ENCODE measurements at places on chromosomes 4 and X. TPM values are rescaled to one million over a fixed set of nuclear protein-coding genes. Genes with fewer than 3 reads are reported as not detected.

Gene CSAG3
- total RNA-seq = not detected

Gene TMA16
- 31.9 TPM for total RNA-seq

Gene MAP7D2
- total RNA-seq = 1.3 TPM

Gene GAGE13
- not detected for total RNA-seq

- H3K27ac ChIP-seq = no peak overlapping the region
- H3K27me3 ChIP-seq = no peaks in the 10 kb centered on the region
- H3K4me1 ChIP-seq = no peaks in the 10 kb centered on the region
- no peak overlapping the region for H3K4me3 ChIP-seq
- no peak for DNase-seq
These were observed 519.1 kb downstream of the IQCM start for GRCh38 chr4:149296503-149296902.

DNA sequence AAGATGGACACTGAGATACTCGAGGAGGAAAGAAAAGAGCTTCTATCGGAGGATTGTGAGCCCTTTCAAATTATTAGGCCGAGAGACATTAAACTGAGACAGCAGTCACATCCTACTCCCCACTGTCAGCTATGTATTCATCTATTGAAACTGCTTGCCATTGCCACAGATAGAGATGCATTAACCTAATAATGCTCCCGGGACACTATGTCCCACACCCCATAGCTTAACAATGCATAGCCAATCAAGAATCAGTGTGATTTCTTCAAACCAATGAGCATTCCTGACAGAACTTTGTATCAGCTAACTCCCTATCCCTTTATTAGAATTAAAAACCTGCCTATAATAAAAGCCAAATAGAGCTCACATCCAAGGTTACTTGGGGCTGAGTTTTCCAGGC is 118.1 kb upstream of the NEIL3 start:
- no peak overlapping the region for H3K27ac ChIP-seq
- no peak overlapping the region for H3K4me3 ChIP-seq
- H3K36me3 ChIP-seq = no peaks in the 10 kb centered on the region
- DNase-seq = no peak
- H3K27me3 ChIP-seq = no peaks in the 10 kb centered on the region

DNA sequence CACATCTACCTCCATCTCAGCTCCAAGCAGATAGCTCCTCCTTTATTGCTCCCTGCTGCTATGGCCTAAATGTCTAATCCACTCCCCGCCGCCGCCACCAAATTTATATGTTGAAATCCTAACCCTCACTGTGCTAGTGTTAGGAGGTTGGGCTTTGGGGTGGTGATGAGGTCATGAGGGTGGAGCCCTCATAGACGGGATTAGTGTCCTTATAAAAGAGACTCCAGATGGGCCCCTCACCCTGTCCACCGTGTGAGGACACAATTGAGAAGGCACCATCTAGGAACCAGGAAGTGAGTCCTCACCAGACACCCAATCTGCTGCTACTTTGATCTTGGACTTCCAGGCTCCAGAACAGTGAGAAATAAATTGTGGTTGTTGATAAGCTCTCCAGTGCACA is 13.6 kb upstream of the TBC1D14 start:
- no peaks in the 10 kb centered on the region for H3K36me3 ChIP-seq
- no peak for DNase-seq
- no peak overlapping the region for H3K4me3 ChIP-seq
- no peaks in the 10 kb centered on the region for H3K4me1 ChIP-seq
- H3K27me3 ChIP-seq = no peaks in the 10 kb centered on the region

DNA sequence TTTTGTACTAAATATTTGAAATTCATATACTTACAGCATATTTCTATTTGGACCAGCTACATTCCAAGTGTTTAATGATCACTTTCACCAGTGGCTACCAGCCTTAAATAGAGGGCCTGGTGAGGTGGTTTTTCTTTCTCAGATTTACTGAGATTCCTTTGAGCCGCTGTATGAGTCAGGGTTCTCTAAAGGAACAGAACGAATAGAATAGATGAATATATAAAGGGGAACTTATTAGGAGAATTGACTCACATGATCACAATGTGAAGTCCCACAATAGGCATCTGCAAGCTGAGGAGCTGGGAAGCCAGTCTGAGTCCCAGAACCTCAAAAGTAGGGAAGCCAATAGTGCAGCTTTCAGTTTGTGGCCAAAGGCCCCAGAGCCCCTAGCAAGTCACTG is 146.2 kb upstream of the TLL1 start:
- no peaks in the 10 kb centered on the region for H3K27me3 ChIP-seq
- no peak for DNase-seq
- no peaks in the 10 kb centered on the region for H3K36me3 ChIP-seq

DNA sequence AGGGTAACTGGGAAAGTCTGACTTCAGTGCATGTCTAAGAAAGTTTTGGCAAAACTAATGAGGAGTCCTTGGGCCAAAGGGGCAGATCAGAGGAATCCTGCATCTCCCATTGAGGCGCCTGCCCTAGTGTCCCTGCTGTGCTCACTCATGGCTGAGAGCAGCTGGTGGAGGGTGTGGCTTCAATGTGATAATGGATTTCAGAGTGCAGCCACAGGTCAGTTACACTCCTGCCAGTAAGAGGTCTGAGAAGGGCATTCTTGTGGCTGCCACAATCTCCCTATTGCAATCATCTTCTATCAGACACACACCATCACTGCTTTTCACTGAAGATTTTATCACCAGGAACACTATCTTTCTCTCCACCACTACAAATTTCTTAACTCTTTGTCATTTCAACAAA is 457.1 kb downstream of the MID1IP1 start:
- no peak overlapping the region for H3K4me3 ChIP-seq
- H3K27me3 ChIP-seq = no peaks in the 10 kb centered on the region
- no peak for DNase-seq
- no peaks in the 10 kb centered on the region for H3K4me1 ChIP-seq

- H3K36me3 ChIP-seq = no peaks in the 10 kb centered on the region
- H3K27ac ChIP-seq = no peak overlapping the region
- DNase-seq = no peak
- H3K27me3 ChIP-seq = no peaks in the 10 kb centered on the region
These were observed 606.0 kb downstream of the BCOR start for GRCh38 chrX:39491548-39492297.

DNA sequence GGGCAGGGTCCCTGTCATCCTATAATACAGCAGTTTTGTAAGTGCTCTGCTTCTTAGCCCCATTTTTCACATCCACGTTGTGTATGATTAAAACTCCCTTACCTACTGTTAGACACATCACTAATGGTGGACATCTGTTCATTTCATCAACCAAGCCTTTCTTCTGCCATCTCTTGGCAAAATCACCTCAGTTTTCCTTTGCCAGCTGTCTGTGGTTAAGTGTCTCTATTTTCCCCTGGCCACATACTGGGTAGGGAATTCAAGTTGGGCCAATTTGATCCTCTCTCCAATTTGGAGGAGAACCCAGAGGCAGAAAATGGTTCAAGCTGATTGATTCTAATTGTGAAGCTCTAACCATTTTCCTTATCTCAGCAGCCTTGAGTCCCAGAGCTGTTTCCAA is 436.1 kb downstream of the PCDH7 start:
- DNase-seq = no peak
- H3K4me3 ChIP-seq = no peak overlapping the region
- no peak overlapping the region for H3K27ac ChIP-seq
- no peaks in the 10 kb centered on the region for H3K27me3 ChIP-seq
- H3K4me1 ChIP-seq = no peaks in the 10 kb centered on the region

DNA sequence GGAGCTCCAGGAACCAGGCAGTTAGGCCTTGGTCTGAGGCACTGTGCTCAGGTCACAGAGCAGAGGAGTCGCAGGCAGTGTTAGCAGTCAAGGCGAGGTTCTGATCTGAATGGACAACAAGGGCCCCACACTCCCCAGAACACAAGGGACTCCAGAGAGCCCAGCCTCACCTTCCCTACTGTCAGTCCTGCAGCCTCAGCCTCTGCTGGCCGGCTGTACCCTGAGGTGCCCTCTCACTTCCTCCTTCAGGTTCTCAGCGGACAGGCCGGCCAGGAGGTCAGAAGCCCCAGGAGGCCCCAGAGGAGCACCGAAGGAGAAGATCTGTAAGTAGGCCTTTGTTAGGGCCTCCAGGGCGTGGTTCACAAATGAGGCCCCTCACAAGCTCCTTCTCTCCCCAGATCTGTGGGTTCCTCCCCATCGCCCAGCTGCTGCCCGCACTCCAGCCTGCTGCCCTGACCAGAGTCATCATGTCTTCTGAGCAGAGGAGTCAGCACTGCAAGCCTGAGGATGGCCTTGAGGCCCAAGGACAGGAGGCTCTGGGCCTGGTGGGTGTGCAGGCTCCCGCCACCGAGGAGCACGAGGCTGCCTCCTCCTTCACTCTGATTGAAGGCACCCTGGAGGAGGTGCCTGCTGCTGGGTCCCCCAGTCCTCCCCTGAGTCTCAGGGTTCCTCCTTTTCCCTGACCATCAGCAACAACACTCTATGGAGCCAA is 26.2 kb downstream of the MAGEA9 start:
- H3K36me3 ChIP-seq = no peaks in the 10 kb centered on the region
- DNase-seq = no peak
- H3K27ac ChIP-seq = no peak overlapping the region

GRCh38 chr4:152530600-152530999 is 5.3 kb downstream of the FBXW7 start:
- no peak for DNase-seq
- no peaks in the 10 kb centered on the region for H3K27me3 ChIP-seq
- peaks cover 1% of the 10 kb centered on the region for H3K4me1 ChIP-seq
- H3K36me3 ChIP-seq = no peaks in the 10 kb centered on the region
- no peak overlapping the region for H3K27ac ChIP-seq

DNA sequence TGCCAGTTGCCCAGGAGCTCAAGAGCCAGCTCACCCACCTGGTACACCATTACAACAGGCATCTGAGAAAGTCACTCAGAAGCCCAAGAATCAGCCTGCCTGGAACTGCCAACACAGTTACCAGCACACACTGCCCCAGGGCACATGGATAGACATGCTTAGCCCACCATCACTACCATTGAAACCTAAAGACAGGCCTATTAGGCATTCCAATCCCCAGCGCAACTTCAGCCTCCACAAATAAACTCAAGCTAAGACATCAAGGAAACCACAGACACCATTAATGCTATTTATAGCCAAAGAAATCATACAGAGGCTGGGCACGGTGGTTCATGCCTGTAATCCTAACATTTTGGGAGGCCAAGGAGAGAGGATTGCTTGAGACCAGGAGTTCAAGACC is 42.3 kb downstream of the ATRX start:
- H3K36me3 ChIP-seq = no peaks in the 10 kb centered on the region
- H3K27ac ChIP-seq = no peak overlapping the region
- H3K4me1 ChIP-seq = peaks cover 4% of the 10 kb centered on the region
- DNase-seq = no peak
- H3K4me3 ChIP-seq = no peak overlapping the region
- no peaks in the 10 kb centered on the region for H3K27me3 ChIP-seq

DNA sequence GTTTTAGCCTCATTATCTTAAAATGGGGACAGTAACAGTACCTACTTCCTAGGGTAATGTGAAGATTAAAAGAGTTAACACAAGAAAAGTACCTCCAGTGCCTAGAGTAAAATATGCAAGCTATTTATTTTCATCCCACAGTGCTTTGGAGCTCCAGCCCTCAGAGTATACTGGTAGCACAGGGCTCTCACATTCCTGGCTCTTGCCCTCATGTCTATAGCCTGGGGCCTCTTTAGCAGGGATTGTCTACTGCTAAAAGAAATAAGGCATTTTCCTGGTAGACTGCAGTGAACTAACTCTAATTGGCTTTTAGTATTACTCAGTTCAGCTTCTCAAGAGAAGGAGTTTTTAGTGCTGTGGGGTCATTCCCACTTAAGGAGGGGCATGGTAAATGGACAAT is 60.8 kb downstream of the RRAGB start:
- no peaks in the 10 kb centered on the region for H3K27me3 ChIP-seq
- no peak for DNase-seq
- H3K36me3 ChIP-seq = no peaks in the 10 kb centered on the region
- no peaks in the 10 kb centered on the region for H3K4me1 ChIP-seq
- H3K4me3 ChIP-seq = no peak overlapping the region
